ENCODE measurements at places on chromosomes 6 and 20.

DNA sequence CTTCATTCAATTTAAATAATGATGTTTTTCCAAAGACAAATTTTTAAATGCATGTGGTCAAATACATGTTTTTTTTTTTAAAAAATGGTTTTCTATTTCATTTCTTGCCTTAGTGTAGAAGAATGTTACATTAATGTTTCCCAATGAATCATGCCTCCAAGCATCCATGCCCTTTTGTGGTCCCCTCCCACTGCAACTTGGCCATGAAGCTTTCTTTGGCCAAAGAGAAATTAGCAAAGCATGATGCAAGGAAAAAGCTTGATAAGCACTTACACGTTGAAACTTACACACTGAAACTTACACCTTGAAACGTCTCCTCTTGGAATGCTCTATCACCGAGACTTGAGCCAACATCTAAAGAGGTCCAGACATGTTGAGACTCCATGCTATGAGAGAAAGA lies 93.0 kb upstream of the ELOVL5 start:
- DNase-seq = no peak

DNA sequence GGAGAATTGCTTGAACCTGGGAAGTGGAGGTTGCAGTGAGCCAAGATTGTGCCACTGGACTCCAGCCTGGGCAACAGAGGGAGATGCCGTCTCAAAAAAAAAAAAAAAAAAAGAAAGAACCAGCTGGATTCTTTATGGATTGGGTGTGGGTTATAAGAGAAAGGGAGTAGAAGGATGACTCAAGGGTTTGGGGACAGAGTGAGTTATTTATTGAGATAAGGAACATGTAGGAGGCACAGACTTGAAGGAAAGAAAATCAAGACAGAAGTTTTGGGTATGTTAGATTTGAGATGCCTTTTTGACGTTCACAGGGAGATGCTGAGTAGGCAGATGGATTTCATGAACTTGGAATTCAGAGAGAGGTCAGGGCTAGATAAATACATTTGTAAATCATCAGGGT lies 47.6 kb downstream of the KIZ start:
- DNase-seq = no peak

GRCh38 chr20:23937303-23938117 lies 51.1 kb downstream of the GGTLC1 start:
- peak; percentile 20 for DNase-seq

DNA sequence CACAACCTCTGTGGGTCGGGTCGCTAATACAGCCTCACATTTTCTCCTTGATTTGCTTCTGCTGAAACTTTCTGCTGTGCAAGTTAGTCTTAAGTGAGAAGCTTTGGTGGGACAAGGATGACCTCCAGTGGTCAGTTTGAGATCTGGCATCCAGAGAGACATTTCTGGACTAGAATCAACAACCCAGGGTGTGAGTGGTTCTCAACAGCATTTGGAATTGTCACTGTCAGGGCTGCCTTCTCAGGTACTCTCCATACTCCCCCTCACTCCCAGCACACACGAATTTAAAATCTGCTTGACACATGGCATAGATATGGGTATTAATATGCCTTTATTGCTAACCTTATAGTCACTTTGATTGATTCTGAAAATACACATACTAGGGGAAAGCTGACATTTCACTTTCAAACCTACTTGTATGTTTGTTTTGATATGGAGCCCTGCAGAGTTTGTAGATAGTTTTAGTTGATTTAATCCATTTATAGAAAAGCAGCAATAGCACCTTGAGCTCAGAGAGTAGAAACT lies 13.2 kb downstream of the OTOR start:
- DNase-seq = no peak

- no peak for DNase-seq
Observed at GRCh38 chr6:25700761-25701160, 48.7 kb downstream of the SCGN start.
